Ascending aorta (tissue), 2 donors: ENCODE measurements at places on chromosomes 6 and 20. TPM values are rescaled to one million over a fixed set of nuclear protein-coding genes. Genes with fewer than 3 reads are reported as not detected.

GRCh38 chr6:3323696-3324261 is 65.0 kb downstream of the PSMG4 start:
- no peak for DNase-seq

Gene SPATA25
- total RNA-seq, result 32.8 TPM

GRCh38 chr6:168084465-168085160 is 5.6 kb upstream of the FRMD1 start:
- no peak for DNase-seq

- DNase-seq, result no peak
Measured at GRCh38 chr6:34207695-34208443, 28.8 kb upstream of the HMGA1 start.

Gene MAK
- total RNA-seq, result not detected

- no peak for DNase-seq
Measured at GRCh38 chr6:128659878-128660622, 139.7 kb upstream of the PTPRK start.

Gene IGF2R
- 104 TPM for total RNA-seq

DNA sequence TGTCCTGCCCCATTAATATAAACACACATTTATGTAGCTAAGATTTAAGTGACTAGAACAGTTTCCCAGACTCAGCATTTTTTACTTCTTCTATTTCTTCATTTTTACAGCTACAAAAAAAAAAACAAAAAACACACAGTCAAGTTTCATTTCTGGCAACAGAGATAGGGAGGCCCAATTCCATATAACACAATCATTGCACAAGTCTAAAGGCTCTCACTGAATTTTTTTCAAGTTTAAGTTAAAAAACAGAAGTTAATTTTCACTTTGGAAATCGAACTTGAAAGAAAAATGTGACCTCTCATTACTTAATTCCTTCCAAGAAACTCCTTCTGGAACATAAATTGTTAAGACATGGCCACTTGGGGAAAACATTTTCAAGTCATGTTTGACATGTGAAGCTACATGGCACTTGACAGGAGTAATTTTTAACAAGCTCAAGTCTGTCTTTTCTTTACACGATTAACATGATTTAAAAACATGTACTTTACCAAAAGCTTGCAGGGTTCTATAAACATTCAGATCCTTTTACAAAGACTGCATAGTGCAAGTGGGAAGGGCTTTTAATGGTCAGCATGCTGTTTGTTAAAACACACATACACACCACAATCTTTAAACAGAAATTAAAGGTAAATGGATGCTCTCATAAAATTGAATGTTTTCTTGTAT is 100.1 kb upstream of the CCDC28A start:
- no peak for DNase-seq

DNA sequence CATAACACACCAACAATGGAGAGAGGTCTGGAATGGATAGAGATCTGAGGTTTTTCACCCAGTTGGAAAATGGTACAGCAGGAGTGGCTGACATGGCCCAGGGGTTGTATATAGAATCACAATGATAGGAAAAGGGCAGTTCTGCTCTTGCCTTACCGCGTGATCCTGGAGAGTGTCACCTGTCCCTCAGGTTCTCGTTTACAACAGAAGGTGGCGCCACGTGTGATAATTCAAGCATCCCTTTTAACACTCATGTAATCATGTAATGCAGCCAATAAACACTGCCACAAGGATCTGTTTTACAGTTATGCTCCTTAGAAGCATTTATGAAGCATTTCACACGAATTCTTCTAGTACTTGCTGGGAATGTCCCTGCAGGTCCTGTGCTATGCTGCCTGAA is 12.9 kb upstream of the WFDC2 start:
- DNase-seq, result no peak

DNA sequence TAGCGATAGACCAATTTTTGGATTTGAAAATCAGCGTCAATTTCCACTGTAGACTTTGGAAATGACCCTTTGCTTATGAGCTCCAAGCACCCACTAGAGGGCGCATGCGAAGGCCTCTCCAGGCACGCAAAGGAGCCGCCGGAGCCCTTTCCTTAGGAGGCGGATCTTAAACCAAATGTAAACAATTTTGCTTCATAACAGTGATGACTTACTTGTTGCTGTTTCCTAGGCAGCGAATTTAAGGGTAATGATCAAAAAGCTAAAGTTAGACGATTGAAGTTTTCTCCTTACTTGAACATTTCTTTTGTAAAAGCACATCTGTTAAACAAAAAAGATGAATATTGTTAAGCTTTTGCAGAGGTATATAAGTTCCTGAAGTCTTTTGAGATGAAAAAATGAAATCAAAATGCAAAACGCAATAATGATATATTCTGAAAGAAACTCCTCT is 29.2 kb upstream of the EXOC2 start:
- DNase-seq, result peak; percentile 77

Gene POU5F1
- not detected for total RNA-seq

DNA sequence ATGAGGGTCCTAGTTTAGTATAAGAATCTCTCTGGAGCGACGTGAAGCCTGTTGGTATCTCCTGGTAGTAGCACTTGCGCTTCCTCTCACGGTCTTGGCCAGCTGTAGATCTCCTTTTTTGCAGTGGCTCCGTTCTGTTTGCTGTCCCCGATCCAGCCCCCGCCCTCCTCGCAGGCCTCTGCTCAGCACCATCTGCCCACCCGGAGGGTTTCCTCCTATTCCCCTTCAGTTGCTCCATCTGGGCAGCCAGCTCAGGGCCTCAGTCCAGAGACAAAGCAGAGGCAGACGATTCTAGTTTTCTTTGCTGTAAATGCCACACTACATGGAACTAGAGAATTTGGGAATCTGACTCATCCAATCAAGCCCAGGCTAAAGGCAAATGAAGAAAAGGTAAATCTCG is 126.6 kb downstream of the TIAM2 start:
- DNase-seq, result no peak

DNA sequence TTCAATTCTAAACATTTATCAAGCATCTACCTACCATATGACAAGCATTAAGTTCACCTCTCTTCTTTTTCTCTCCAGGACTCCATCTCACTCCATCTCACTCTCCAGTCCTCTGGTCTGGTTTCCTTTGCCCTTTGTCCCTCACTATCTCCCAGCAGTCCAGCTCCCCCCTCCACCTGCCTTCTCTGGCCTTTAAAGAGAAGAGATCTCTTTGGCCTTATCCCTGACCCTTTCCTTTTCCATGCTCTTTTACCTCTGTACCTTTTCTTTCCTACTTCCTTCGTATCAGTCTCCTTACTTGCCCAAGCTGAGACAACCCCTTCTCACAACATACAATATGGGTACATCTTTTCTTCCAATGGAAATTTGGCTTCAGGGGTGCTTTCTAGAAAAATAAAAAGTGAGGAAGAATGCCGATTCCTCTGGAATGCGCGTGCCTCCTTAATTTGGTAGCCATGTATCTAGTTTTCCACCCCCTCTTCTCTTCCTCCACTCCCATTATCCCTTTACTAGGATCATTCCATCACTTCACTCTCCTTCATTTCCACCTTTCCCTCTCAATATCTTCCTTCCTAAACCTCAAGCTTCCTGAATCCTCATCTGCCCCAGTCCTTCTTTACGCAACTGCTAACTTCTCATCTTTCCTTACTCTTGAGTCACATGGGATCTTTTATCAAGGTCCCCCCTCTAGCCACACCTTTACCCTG is 745 bp upstream of the AGPAT1 start:
- DNase-seq, result no peak

DNA sequence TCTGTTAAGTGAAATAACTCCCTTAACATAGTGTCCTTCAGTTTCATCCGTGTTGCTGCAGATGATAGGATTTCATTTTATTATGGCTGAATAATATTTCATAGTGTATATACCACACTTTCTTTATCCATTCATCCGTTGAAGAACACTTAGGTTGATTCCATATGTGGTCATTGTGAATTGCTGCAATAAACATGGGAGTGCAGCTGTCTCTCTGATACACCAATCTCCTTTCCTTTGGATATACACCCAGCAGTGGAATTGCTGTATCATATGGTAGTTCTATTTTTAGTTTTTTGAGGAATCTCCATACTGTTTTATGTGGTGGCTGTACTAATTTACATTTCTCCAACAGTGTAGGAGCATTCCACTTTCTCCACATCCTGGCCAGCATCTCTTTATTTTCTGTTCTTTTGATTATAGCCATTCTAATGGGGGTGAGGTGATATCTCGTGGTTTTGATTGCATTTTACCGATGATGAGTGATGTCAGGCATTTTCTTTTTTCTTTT is 193.2 kb downstream of the SLC16A10 start:
- DNase-seq, result no peak

- no peak for DNase-seq
Measured at GRCh38 chr6:108052706-108053105, 21.8 kb downstream of the OSTM1 start.

- DNase-seq, result no peak
Measured at GRCh38 chr20:57774111-57774880, 64.5 kb upstream of the PMEPA1 start.

DNA sequence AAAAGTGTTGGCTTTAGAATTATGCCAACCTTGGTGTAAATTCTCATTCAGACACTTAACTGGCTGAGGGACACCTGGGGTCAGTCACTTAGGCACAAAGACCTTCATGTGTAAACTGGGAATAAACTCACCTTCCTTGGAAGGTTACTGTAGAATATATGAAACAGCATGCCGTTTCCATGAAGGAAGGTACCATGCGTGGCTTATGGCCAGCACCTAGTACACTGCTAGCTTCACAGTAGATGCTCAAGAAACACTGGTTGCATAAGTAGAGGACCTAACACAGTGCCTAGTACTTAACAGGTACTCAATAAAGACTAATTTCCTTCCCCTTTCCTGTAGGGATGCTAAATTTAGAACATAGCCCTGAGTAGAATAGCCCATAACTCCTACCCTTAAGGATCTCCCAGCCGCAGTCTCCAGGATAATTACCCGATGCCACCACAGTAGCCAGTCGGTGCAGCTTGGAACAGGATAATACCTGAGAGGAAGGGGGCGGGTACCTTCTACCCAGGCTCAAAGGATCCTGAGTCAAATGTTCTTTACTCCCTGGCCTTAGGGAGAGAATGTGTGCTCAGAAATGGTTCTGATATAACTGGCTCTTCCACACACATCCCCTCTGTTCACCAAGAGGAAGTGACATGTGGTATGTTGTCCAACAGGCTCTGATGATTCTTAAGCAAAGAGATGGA is 3.6 kb downstream of the BCL2L1 start:
- DNase-seq, result no peak

DNA sequence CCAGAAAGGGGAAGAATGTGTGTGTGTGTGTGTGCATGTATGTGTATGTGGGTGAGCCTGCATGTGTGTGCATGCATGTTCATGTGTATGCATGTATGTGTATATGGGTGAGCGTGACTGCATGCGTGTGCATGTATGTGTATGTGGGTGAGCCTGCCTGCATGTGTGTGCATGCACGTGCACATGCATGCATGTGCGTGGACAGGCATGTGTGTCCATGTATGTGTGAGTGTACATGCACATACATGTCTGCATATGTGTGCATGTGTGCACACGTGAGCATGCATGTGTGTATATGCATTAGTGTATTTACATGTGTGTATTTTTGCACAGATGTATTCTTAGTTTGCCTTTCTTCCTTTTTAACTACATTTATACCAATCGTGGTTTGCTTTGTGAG is 601.5 kb downstream of the QKI start:
- DNase-seq, result no peak

DNA sequence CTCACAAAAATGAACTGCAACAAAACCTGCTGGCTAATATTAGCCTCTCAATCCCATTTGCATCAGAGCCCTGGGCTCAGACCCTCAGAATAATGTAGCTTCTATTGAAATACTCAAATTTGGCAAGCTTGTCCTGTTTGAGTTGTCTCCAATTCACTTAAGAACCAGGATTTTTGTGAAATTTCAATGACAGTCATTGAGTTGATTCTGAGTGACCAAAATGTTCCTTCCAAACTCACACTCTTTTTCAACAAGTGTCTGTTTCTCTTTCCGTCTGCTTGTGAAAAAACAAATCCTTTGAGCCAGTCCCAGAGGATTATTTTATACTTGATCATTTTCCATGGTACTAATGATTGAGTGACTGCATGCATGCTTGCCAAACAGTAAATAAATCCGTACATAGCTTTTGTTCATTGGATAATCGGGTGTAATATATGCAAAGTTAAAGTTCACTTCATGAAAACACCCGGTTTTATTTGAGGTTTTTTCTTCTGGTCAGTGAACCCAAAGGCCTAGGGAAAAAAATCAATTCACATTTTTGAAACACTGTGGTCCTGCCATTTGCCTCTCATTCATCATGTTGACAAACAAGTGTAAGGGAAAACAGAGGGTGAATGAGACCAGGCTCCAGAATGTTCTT is 16.4 kb upstream of the SLC22A2 start:
- DNase-seq, result no peak

DNA sequence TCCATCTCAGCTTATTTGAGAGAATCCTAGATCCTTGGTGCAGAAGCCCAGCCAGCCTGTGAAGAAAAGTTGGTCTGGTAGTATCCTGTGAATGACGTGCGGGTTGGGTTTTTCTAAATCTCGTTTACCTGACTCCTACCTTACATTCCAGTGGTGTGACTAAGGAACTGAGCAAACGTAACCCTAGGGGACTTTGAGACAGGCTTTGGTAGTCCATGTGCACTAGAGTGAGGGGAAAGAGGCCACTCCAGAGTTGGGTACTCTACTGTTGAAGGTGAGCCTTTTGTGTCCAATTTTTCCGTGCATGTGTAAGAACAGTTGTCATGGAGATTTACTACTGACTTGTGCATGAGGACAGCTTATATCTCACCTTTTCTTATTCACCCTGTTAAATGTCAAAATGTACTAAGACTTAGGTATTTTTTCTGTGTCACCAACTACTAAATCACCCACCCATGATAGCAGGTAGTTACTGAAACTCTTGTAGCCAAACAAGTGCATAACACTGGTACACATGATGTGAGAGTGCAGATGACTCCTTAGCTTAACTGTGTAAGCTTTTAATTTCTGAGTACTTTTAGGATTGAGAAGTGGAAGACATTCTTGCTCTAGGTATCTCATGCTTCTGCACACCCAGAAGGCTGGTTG is 26.3 kb upstream of the PLCG1 start:
- no peak for DNase-seq

Gene NKX2-2
- total RNA-seq, result not detected

DNA sequence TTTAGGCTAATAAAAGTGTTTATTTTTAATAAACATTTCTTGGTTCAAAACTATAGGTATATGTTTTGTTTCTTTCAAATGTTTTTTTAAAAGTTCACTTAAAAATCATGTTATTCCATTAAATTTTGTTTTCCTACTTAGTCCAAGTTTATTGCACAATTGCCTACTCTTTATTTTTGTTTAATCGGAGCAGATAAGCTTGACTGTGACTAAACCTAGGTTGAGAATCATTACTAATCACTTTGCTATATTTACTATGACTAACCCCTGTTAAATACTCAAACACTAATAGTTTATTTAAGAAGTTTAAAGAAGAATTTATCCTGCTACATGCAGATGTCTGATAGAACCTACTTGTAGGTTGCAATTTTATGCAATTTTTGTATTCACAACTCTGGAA is 18.8 kb downstream of the MAP3K4 start:
- DNase-seq, result no peak

Gene PI16
- 33.5 TPM for total RNA-seq

- DNase-seq, result no peak
Measured at GRCh38 chr6:9540534-9541126, 874.2 kb downstream of the TFAP2A start.

GRCh38 chr6:20566109-20566508 is 31.9 kb downstream of the CDKAL1 start:
- no peak for DNase-seq

Gene ILRUN
- total RNA-seq, result 69.6 TPM

- no peak for DNase-seq
Measured at GRCh38 chr6:93013054-93013453, 406.3 kb downstream of the EPHA7 start.

- DNase-seq, result peak; percentile 52
Measured at GRCh38 chr6:43120944-43121913, 45.1 kb downstream of the PTK7 start.

Gene NDRG3
- total RNA-seq, result 36.9 TPM
